Hematopoietic multipotent progenitor cell treated with erythropoietin and hydrocortisone succinate and interleukin-3 and kit ligand, for 15 days (in vitro differentiated cells): ENCODE measurements at places on chromosomes 7 and 10.

DNA sequence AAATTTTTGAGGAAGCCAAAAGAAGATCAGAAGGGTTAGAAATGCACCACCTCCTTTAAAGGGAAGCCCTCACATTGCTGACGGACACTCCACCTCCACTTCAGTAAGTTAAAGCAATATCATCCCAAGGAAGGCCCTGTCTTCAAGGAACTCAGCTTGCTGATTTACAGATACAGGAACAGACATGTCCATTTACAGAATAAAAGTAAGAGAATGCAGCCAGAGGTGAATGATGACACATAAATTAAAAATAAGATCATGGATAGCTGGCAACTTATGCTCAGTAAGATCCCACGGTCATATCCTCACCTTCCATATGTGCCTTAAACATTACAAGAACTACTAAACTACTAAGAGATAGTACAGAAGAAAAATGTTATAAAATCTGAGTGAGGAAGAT is 20.4 kb downstream of the GRB10 start:
- no peak for DNase-seq

GRCh38 chr10:44186150-44186549 is 198.7 kb downstream of the CXCL12 start:
- DNase-seq: no peak

DNA sequence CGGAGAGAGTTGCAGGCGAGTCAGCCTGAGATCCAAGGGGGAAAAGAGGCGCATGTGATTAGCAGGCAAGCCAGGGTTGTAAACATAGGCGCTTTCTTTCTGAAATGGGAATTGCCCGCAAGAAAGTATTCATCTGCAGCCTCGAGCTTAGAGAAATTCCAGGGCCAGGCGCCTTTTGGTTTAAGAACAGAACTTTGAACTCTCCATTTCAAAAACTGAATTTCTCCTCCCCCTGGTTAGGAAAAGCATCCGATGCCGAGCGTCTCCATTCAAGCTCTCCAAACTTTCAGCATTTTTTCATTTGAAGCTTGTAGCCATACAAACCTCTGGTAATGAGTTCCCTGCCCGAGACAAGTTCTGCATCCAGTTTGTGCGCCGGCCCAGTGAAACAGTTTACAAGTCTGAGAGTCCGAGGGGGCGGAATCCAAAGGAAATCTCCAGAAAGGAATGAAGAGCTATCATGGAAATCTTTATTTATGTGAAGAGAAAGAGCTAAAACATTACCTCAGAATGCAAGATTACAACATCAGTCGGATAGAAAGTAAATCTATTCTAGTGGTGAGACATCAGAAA is 69.9 kb downstream of the FAM204A start:
- no peak for DNase-seq

DNA sequence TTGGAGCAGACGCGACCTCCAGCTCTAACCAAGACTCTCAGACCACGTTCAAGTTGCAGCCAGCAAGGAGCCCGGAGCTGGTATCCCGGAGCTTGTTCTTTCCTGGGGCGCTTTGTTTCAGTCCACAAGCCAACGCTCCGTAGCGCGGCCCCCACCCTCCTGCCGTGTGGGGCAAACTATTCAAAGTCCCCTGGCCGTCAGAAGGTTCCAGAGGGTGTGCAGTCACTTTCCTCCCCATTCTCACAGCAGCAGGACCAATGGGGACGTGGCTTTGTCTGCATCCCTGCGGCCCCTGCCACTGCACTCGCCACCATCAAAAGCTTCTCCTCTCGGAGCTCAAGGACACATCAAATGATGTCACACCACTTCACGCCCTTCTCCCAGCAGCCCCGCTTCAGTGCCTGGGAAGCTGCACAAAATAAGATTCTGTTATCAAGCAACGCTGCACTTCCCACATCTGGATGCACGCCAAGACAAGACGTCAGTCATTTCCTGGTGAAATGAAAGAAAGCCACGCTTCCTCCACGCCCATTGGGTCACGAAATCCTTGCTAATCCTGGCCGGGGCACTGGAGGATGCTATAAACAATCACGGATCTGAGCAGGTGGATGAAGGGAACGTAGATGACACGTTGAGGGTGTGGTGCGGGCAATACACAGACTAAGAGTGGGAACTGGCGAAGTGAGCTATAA is 348.2 kb downstream of the PTPRN2 start:
- DNase-seq: no peak
